Kidney (tissue), 22 donors: ENCODE measurements at places on chromosomes 4 and X.
A peak's percentile ranks its signal among the peaks of the same experiment; 100 is the strongest.

- no peak for DNase-seq
These were observed 290.2 kb downstream of the STK32B start for GRCh38 chr4:5341526-5341925.

DNA sequence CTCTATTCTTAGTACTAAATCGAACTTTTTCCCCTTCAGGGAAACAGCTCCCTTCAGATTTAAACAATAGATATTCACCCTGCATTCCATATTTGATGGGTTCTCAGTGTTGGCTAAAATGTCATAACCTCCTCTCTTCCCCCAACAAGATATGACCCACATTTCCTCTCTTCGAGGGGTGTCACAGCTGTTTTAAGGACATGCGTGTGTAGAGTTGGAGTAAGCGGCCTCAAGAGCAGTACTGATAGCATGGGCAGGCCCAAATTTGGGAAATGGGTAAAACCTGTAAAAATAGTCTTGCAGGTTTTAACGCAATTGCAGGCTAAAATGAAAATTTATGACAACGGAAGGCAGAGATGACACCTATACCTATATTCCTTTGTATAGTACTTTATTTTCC lies 28.7 kb downstream of the SAT1 start:
- DNase-seq: no peak

DNA sequence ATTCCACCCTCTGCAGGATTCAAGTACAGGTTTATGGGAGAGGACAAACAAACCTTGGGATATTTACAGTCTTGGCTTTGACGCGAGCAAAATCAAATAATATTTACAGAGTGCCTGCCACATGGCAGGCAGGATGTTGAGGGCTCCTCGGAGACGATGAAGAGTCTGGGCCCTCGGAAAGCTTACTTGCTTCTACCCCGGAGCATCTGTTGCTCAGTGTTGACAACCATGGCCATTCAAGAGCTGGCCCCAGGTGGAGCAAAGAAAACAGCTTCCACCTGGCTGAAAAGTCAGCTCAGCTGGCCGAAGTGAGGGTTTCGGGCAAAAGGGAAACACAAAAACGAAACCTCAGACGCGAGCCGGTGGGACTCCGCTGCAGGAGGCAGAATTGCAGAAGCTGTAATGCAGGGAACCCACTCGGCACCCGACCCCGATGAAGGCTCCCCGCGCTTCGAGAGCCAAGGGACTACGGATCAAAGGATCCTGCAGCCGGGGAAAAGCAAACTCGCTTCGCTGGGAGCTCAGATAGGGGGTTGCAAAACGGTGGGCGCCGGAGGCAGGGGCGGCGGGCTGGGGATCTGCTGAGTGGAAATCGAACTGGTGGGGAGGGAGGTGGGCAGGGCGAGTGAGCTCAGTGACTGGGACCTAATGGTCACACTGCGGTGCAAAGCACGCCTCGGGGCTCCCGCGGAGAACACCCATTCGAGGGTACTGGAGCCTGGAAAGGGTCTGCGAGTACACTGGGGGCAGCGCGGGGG lies 805 bp downstream of the ATP8A1 start:
- peak; percentile 61 for DNase-seq

GRCh38 chr4:26130841-26131432 lies 189.9 kb upstream of the RBPJ start:
- no peak for DNase-seq

DNA sequence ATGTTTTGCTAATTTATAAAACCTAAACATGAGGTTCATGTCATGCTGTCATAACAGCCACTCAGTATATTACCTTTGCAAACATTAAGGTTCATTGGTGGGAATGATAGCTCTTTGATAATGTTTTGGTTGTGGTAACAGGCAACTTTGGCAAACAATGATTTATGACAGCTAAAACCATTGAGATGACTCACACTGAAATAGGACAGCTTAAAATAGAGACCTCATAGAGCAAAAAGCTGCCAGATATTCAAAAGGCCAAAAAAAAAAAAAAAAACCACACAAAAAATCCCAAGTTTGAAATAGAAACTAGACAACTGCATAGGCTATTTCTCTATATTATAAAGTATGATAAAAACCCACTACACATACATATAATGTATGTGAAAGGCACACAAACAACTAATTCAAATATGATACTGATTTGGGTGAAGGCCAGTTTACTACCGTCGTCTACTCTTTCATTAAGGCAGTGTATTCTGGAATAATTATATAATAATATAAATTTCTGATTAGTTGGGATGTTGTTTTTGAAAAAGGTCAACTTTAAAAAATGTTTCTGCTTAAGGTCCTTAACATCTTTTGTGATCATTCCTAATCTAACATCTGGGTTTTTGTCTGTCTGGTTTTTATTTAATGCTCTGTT lies 646.0 kb upstream of the PITX2 start:
- no peak for DNase-seq

DNA sequence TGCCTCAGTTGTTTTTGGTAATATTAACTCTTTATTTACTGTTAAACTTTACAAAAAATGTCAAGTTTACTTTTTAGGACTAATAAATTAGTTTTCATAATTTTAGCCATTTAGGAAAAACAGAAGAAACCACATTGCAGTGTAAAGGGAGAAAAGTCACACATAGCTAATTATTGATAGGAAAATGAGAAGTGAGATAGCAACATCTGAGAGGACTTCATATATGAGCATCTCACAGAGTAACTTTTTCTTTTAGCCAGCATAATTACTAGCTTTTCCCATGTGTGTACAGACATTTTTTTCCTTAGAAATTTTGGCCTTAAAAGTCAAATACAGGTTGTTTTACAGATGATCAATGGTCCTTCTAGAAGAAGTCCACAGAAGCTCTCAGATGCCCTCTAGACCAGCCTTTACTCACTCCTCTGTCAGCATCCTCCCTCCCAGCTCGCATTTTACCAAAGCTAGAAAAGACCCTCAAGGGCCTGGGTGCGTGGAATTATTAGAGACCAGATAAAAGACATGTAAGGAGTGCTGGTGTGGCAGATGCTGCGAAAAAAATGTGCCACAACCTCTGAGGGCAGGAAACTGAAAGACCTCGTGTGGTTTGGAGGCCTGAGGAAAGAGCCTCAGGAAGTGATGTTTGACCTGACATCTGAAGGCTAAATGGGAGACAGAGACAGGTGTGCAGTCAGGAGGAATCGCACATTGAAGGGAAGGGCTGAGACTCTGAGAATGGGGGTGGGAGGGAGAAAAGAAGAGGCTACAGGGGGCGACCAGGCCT lies 156.9 kb downstream of the CBR4 start:
- DNase-seq: no peak

DNA sequence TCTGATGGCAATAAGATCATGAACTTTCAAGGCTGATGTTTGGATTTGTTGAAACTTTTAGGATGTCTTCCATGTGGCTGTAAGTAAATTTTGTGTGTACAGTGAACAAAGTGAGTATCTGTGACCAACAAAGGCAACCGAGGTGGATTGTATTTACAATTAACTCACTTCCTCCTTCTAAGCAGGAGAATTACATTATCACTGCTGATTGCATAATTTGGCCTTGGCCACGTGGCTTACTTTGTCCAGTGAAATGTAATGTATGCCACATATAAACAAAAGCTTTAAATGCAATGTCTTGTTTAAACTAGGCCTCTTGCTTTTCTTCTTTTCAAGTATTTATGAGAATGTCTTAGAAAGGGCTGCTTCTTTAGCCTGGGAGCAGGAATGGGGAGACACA lies 66.3 kb upstream of the MAD2L1 start:
- DNase-seq: no peak

DNA sequence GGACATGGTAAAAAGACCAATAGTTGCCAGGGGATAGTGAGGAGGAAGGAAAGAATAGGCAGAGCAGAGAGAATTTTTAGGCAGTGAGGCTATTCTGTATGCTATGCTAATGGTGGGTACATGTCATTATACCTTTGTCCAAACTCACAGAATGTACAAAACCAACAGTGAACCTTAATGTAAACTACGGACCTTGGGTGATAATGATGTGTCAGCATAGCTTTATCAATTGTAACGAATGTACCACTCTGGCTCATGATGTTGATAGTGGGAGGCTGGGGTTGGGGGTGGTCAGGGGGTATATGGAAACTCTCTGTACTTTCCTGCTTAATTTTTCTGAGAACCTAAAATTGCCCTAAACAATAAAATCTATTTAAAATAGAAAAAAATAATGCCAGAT lies 37.7 kb upstream of the ACSL4 start:
- no peak for DNase-seq

GRCh38 chr4:66187175-66187720 lies 517.0 kb upstream of the EPHA5 start:
- no peak for DNase-seq

GRCh38 chr4:99208719-99209075 lies 10.3 kb downstream of the ADH6 start:
- no peak for DNase-seq

- no peak for DNase-seq
These were observed 103.1 kb upstream of the SHISA3 start for GRCh38 chr4:42293967-42294813.

DNA sequence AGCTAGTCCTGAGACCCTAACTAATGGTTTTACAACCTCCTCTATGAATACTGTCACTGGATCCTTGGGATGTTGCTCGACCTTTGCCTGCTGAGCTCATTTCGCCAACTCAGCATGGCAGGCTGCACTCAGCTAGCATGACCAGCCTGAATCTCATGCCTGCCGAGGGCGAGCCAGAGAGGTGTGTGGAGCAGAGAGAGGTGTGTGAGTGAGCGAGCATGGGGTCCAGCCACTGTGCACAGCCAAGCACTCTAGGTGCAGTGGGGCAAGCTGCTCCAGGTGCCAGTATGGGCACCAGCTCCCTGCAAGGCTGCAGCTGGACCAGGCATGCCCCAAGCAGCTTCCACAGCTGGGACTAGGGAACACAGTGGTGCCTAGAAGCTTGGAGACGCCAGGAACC lies 410.9 kb downstream of the PCDH10 start:
- DNase-seq: peak; percentile 22

DNA sequence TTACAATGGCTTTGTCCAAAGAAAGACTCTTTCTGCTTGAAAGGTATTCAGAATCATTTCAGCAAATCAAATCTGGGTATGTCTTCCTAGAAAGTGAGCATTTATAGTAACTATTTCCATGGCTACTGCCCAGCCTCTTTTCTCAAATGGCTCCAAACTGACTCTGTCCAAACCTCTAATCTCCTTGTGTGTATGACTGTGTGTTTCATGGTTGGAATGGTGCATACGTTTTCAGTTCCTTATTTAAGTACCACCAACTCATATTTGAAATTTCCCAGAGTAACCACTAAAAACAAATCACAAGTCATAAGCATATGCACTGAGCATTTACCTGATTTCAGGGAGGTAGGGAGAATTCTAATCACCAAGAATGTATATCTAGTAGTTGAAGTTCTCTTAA lies 106.0 kb downstream of the TMEM144 start:
- DNase-seq: no peak

- DNase-seq: no peak
These were observed 81.6 kb upstream of the HHIP start for GRCh38 chr4:144564358-144564757.

- peak; percentile 40 for DNase-seq
These were observed 34.6 kb upstream of the DCAF8L2 start for GRCh38 chrX:27555514-27555913.

DNA sequence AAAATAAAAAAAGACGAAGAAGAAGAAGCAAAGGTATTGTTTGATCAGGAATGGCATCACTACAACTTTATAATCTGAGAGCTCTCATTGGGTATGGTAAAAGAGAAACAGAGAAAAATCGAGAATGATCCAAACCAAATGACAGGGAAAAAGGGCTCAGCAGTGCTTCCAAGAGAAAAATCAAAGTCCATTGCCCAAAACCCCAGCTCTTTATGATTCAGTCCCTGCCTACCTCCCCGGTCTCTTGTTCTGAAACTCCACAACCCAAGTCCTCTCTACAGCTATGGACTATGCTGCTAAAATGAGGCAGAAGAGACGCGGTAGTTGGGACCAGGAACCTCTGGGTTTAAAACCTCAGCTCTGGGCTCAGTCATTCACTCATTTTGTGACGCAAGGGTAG lies 341.1 kb upstream of the PPARGC1A start:
- DNase-seq: no peak

GRCh38 chrX:115047181-115047580 lies 29.8 kb upstream of the IL13RA2 start:
- DNase-seq: no peak

- DNase-seq: no peak
These were observed 54.2 kb upstream of the SPANXN3 start for GRCh38 chrX:143571521-143571920.

DNA sequence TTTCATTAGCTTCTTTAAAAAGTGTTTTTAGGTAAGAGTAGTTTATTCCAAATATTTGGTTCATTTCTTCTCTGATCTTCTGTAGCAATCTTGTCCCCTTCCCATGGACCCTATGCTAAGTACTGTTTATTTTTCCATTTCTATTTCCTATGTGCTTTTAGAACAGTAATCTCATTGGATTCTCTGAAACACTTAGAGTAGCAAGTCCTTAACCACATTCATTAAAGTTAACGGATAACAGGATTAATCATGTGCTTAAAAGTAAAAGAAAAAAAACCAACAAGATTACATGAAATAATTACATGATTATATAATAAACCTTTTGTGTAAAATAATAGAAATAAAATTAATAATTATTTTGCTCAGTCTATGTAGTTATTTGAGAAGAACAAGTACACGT lies 929.7 kb downstream of the C4orf33 start:
- no peak for DNase-seq

- no peak for DNase-seq
These were observed 5.8 kb upstream of the CLNK start for GRCh38 chr4:10690185-10690907.

- peak; percentile 47 for DNase-seq
These were observed 78.3 kb downstream of the CLDN22 start for GRCh38 chr4:183241721-183242151.

DNA sequence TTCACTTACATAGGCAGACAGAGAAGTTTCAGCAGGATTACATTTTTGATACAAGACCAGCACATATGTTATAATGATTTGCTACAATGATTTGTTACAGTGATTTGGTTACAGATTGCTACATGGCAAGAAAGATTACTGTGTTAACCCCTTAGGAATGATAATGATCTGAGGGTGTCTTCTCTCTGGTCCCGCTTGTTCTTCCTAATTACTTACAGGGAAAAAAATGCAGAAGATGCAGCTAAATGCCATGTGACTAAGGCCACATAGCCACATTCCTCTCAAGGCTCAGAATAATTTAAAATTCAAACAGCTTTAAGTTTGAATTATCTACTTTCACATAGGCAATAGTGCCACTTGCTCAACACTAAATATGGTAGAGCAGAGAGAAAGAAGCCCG lies 9.7 kb upstream of the LAP3 start:
- DNase-seq: no peak

DNA sequence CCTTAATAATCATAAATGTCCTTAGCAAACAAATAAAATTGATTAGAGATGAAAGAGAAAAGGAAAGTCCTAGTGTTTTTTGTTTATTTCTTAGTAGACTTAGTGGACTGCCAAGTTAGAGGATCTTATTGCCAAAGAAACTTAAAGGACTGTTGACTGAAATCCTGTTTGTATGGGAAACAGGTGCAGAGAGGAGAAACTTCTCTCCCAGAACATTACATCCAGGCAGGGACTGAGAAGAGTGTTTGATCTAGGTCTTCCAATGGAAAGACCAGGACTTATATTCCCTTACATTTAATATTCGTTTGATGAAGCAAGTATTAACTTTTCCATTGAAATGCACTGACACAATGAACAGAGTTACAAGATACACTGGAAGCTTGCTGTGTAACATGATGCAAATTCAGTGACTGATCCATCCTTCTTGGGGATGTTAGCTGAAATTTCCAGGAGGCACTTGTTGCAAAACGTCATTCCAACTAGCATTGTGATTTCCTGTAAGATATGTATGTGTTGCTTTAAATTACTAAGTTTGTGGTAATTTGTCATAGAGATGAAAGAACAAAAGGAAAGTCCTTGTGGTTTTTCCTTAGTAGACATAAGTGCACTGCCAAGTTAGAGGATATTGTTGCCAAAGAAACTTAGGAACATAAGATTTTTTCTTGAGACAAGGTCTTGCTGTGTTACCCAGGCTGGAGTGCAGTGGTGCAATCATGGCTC lies 505.6 kb downstream of the STIM2 start:
- no peak for DNase-seq
